ENCODE measurements at places on chromosomes 11 and 22. TPM values are rescaled to one million over a fixed set of nuclear protein-coding genes. Genes with fewer than 3 reads are reported as not detected.

The ADAMTS8 gene
- not detected for total RNA-seq

- no peaks in the 10 kb centered on the region for H3K27me3 ChIP-seq
- no peak overlapping the region for H3K27ac ChIP-seq
- no peak for DNase-seq
- H3K4me3 ChIP-seq, result no peak overlapping the region
- H3K4me1 ChIP-seq, result no peaks in the 10 kb centered on the region
Observed at GRCh38 chr11:82857145-82857544, 43.1 kb downstream of the PRCP start.

The FBXO3 gene
- total RNA-seq, result 55.6 TPM

The RAG2 gene
- total RNA-seq, result not detected

The ELFN2 gene
- total RNA-seq, result 0.55 TPM

GRCh38 chr11:83127310-83127637 lies 29.7 kb upstream of the PCF11 start:
- no peak overlapping the region for H3K27ac ChIP-seq
- H3K27me3 ChIP-seq, result no peaks in the 10 kb centered on the region
- DNase-seq, result no peak
- H3K4me1 ChIP-seq, result peaks cover 10% of the 10 kb centered on the region

DNA sequence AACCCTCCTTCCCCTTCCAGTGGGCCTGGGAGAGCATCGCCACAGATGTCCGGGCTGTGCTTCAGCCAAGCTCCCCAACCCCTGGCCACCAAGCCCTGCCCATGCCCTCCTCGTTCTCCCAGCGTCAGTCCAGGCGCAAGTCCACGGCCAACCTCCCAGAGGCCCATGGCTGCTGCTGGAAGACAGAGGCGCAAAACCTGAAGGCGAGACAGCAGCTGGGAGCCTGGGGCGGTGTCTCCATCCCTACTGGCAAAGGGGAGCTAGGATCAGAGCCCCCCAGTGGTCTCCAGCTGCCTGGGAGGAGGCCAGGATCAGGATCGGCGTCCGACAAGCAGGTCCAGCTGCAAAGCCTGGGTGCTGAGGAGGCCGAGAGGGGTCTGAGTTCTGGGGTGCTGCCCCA lies 1.9 kb downstream of the TSGA10IP start:
- H3K27ac ChIP-seq, result no peak overlapping the region
- no peak for DNase-seq
- H3K4me3 ChIP-seq, result no peak overlapping the region
- no peaks in the 10 kb centered on the region for H3K36me3 ChIP-seq
- H3K4me1 ChIP-seq, result no peaks in the 10 kb centered on the region

GRCh38 chr11:108938604-108939003 lies 273.7 kb downstream of the DDX10 start:
- no peaks in the 10 kb centered on the region for H3K27me3 ChIP-seq
- H3K27ac ChIP-seq, result no peak overlapping the region
- no peaks in the 10 kb centered on the region for H3K36me3 ChIP-seq

The ENTHD1 gene
- 0.26 TPM for total RNA-seq

GRCh38 chr22:42321908-42322561 lies 51.6 kb upstream of the TCF20 start:
- no peaks in the 10 kb centered on the region for H3K36me3 ChIP-seq
- H3K27ac ChIP-seq, result no peak overlapping the region
- no peaks in the 10 kb centered on the region for H3K27me3 ChIP-seq
- no peak for DNase-seq
- peaks cover 32% of the 10 kb centered on the region for H3K4me1 ChIP-seq
- no peak overlapping the region for H3K4me3 ChIP-seq

The MPPED2 gene
- not detected for total RNA-seq

The MYEOV gene
- total RNA-seq, result not detected

The DDI1 gene
- not detected for total RNA-seq

GRCh38 chr22:47784991-47785390 lies 1022.5 kb downstream of the TBC1D22A start:
- no peak for DNase-seq
- H3K4me3 ChIP-seq, result no peak overlapping the region
- H3K4me1 ChIP-seq, result no peaks in the 10 kb centered on the region
- no peak overlapping the region for H3K27ac ChIP-seq
- no peaks in the 10 kb centered on the region for H3K36me3 ChIP-seq
- H3K27me3 ChIP-seq, result no peaks in the 10 kb centered on the region

DNA sequence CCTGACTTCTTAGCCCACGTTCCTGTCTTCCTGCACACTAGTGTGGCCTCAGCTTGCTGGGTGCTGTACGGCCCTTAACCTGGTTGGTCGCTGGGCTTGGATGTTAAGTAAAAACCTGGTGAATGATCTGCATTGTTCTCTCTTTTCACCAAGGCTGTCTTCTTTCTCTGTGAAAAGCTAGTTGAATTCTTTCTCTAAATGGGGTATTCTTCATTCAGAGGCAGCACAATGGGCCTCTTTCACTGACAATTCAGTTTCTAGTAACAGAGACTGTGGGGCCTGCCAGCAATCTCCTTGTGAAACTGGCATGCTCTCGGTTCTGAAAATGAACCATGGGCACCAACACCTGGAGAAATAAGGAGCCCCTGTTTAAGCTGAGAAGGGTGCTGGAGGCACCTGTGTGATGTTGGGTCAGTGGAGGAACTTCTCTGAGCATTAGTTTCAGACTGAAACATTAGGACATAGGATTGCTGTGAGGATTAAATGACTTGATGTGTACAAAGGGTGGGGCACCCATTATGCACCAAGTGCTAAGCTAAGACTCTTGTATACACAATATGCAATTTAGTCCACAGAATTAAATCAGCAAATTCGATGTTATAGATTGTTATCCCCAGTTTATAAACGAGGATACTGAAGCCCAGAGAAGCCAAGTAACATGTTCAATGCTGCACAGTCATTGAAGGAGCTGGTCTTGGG lies 33.1 kb upstream of the ELF5 start:
- H3K36me3 ChIP-seq, result no peaks in the 10 kb centered on the region
- no peak overlapping the region for H3K27ac ChIP-seq
- no peak overlapping the region for H3K4me3 ChIP-seq
- DNase-seq, result no peak

DNA sequence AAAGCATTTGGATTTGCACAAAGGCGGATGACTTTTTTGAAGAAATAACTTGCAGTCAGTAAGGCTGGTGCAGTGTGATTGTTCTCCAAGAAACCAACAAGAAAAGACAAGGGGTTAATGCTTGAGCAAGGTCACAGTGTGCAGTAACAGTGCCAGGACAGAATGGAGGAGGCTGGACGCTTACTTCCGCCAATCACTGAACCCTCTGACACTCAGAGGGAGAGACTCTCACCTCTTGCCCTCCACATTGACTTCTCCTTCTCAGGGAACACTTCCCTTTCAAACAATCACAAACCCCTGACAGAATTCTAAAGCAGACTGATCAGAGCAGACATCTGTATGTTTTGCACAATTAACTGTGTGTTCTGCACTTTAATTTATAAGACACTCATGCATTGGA lies 228.4 kb downstream of the BLID start:
- DNase-seq, result no peak
- no peak overlapping the region for H3K4me3 ChIP-seq
- no peaks in the 10 kb centered on the region for H3K4me1 ChIP-seq
- no peak overlapping the region for H3K27ac ChIP-seq
- H3K36me3 ChIP-seq, result no peaks in the 10 kb centered on the region

GRCh38 chr11:115409691-115410220 lies 94.5 kb downstream of the CADM1 start:
- no peak for DNase-seq
- H3K27me3 ChIP-seq, result no peaks in the 10 kb centered on the region
- H3K36me3 ChIP-seq, result no peaks in the 10 kb centered on the region
- H3K4me1 ChIP-seq, result no peaks in the 10 kb centered on the region
- no peak overlapping the region for H3K4me3 ChIP-seq
- no peak overlapping the region for H3K27ac ChIP-seq

DNA sequence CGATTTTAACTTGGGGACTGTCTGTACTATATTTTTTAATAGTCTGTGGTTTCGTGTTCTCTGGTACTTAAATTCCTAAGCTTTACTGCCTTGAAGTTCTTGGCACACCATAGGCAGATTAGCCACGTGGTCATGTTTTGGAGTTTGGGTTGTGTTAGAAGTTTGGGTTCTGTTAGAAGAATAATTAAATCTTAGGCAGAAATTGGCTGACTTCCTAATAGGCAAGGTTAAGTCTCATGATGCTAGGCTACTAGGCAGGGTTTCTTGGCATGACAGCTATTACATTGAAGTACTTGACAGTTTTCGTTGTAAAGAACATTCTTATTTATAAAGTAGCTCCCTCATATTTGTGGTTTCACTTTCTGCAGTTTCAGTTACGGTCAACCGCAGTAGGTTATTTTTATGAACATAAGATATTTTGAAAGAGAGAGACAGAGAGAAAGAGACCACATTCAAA lies 30.0 kb upstream of the MMP7 start:
- H3K36me3 ChIP-seq, result no peaks in the 10 kb centered on the region
- peaks cover 34% of the 10 kb centered on the region for H3K4me1 ChIP-seq
- peak overlapping the region; percentile 11 for H3K27ac ChIP-seq
- peak; percentile 34 for DNase-seq
- H3K27me3 ChIP-seq, result no peaks in the 10 kb centered on the region

GRCh38 chr11:129530154-129530895 lies 154.7 kb downstream of the BARX2 start:
- no peak for DNase-seq
- no peak overlapping the region for H3K27ac ChIP-seq
- no peaks in the 10 kb centered on the region for H3K4me1 ChIP-seq

GRCh38 chr11:75492181-75492820 lies 33.4 kb downstream of the GDPD5 start:
- H3K36me3 ChIP-seq, result no peaks in the 10 kb centered on the region
- H3K4me3 ChIP-seq, result peak overlapping the region; percentile 31
- H3K4me1 ChIP-seq, result peaks cover 30% of the 10 kb centered on the region

The GP1BB gene
- not detected for total RNA-seq

DNA sequence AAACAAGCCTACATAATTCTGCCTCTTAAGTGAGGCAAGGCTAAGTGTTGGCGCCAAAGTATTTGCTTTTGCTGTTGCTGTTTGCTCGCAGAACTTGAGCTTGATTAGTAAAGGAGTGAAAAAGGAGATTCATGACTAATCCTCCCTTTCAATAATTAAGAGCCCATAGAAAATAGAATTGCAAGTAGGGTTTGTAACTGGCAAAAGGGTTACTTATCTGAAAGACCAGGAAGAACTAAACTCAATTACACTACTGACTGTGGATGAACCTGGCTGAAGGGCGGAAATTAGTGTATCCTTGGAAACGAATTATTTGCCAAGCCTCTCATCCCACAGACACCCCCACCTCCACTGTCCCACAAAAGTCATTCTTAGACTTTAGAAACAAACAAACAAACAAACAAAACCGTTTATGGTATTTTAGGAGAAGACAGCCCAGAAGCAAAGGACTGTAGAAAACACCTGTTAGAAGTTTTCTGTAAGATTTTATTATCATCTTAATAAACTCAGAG lies 411 bp upstream of the EXPH5 start:
- H3K27me3 ChIP-seq, result peaks cover 6% of the 10 kb centered on the region
- DNase-seq, result no peak
- H3K4me1 ChIP-seq, result peaks cover 9% of the 10 kb centered on the region

- DNase-seq, result no peak
- no peak overlapping the region for H3K4me3 ChIP-seq
- H3K4me1 ChIP-seq, result peaks cover 51% of the 10 kb centered on the region
Observed at GRCh38 chr11:46590740-46591605, 2.9 kb downstream of the AMBRA1 start.

DNA sequence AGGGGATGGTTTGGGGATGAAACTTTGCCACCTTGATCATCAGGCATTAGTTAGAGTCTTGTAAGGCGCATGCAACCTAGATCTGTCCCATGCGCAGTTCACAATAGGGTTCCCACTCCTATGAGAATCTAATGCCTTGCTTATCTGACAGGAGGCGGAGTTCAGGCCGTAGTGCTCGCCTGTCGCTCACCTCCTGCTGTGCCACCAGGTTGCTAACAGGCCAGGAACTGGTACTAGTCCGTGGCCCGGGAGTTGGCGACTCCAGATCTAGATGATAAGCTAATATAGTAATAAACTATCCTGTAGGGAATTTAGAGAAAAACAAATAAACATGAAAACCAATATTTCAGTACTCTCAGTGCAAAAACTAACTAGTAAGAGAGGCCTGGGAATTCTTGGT lies 155.4 kb upstream of the ANO5 start:
- no peaks in the 10 kb centered on the region for H3K4me1 ChIP-seq
- H3K4me3 ChIP-seq, result no peak overlapping the region
- no peaks in the 10 kb centered on the region for H3K36me3 ChIP-seq
- no peak for DNase-seq
- H3K27ac ChIP-seq, result no peak overlapping the region

- H3K36me3 ChIP-seq, result no peaks in the 10 kb centered on the region
- H3K4me3 ChIP-seq, result no peak overlapping the region
- no peak for DNase-seq
- no peaks in the 10 kb centered on the region for H3K27me3 ChIP-seq
- no peak overlapping the region for H3K27ac ChIP-seq
- H3K4me1 ChIP-seq, result no peaks in the 10 kb centered on the region
Observed at GRCh38 chr22:44363013-44363979, 50.5 kb upstream of the SHISAL1 start.
